CD4-positive, alpha-beta memory T cell (primary cell): ENCODE measurements at places on chromosomes 4 and X. TPM values are rescaled to one million over a fixed set of nuclear protein-coding genes. Genes with fewer than 3 reads are reported as not detected.

TFDP3 gene
- not detected for total RNA-seq

SPIN4 gene
- 3.8 TPM for total RNA-seq

CFAP47 gene
- not detected for total RNA-seq

ATP1B4 gene
- not detected for total RNA-seq

GSTCD gene
- 5.0 TPM for total RNA-seq

IL2RG gene
- 379 TPM for total RNA-seq

SHOX gene
- total RNA-seq, result not detected

AFM gene
- total RNA-seq, result not detected

TBC1D9 gene
- 0.38 TPM for total RNA-seq

EDNRA gene
- not detected for total RNA-seq

MAP7D2 gene
- total RNA-seq, result 0.17 TPM

HSFX3 gene
- not detected for total RNA-seq

SPANXB1 gene
- total RNA-seq, result not detected

ZXDB gene
- 15.4 TPM for total RNA-seq

DNA sequence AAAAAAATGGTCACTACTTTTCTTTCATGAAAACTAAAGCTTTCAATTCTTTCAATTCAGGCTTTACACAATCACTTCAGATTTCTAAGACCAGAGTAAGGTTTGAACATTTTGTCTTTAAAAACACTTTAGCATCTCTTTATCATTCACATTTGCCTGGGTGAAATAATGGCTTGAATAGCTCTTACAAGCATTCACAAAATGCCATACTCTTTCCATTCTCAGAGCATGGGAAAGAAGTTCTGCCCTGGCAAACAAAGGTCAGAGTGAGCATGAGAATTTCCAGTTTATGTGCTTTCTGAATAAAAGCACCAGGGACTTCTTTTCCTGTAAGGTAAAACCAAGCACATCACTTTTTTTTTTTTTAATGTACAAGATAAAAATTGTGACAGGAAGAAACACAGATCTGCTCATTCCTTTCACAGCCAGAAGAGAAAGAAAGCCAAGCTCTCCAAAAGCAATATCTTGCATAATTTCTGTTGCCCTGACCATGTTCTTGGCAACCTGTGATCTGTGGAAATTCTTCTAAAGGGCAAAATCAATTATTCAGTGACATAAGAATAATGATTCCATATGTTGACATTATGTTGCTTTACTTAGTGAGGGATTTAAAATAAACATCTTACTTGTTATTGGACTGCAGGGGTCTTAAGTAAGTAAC is 64.8 kb downstream of the CD40LG start:
- DNase-seq, result no peak

DNA sequence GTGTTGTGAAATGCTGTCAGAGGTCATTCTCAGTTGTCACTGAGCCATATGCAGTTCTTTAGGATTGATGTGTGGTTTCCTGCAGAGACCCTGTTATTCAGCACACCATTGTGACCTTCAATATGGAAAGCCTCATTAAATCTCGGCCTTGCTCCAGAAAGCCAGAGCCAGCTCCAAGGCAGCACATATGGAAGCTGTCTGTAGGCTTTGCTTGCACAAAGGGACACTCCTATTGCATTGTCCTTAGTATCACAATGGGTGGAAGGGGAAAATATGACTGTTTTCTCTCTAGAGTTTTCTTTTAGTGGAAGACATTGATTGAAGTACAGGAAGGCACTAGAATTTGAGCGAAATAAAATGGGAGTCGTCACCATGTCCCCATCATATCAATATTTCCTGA is 179.0 kb downstream of the CEP135 start:
- no peak for DNase-seq

- DNase-seq, result no peak
Measured at GRCh38 chrX:35880601-35881000, 38.9 kb upstream of the CFAP47 start.

GRCh38 chr4:111011458-111011857 is 388.6 kb upstream of the PITX2 start:
- DNase-seq, result no peak

GRCh38 chrX:12615061-12615460 is 176.2 kb upstream of the PRPS2 start:
- DNase-seq, result no peak

GRCh38 chr4:36241771-36242170 is 2.5 kb downstream of the ARAP2 start:
- DNase-seq, result peak; percentile 58

GRCh38 chrX:118251271-118251670 is 94.6 kb upstream of the WDR44 start:
- DNase-seq, result no peak

GRCh38 chrX:148995661-148996060 is 495.2 kb downstream of the AFF2 start:
- no peak for DNase-seq

- DNase-seq, result no peak
Measured at GRCh38 chr4:98468709-98469108, 189.7 kb downstream of the TSPAN5 start.

- DNase-seq, result no peak
Measured at GRCh38 chr4:182245541-182246215, 2.5 kb downstream of the TENM3 start.

GRCh38 chr4:168509786-168510185 is 12.9 kb downstream of the PALLD start:
- peak; percentile 72 for DNase-seq

- DNase-seq, result no peak
Measured at GRCh38 chr4:44916411-44916810, 190.1 kb upstream of the GNPDA2 start.

GRCh38 chrX:28189011-28189410 is 207.8 kb upstream of the DCAF8L1 start:
- no peak for DNase-seq

- DNase-seq, result no peak
Measured at GRCh38 chrX:132877954-132878536, 80.4 kb downstream of the HS6ST2 start.

DNA sequence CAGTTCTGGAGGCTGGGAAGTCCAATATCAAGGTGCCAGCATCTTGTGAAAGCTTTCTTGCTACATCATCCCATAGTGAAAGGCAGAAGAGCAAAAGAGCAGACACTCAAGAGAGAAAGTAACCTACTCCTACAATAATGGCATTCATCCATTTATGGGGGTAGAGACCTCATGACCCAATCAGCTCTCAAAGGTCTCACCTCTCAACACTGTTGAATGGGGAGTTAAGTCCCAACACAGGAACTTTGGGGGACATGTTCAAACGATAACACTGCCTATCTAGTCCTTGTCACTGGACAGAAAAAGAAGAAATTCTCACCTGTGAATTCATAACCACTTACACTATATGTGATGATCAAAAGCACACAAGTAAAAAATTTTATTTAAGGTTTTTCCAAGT is 6.6 kb upstream of the NFKB1 start:
- DNase-seq, result no peak

DNA sequence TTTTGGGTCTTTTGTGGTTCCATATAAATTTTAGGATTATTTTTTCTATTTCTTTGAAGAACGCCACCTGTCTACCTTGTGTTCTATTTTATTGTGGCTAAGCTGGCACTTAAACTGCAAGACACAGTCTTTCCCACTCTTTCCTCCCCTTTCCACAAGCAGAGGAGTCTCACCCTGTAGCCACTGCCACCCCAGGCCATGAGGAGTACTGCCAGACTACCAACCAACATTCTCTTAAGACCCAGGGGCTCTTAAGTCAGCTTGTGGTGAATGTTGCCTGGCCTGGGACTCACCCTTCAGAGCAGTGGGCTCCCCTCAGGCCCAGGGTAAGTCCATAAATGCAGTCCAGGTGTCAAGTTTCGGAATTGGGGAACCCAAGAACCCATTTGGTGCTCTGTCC is 58.0 kb upstream of the FMR1 start:
- no peak for DNase-seq

DNA sequence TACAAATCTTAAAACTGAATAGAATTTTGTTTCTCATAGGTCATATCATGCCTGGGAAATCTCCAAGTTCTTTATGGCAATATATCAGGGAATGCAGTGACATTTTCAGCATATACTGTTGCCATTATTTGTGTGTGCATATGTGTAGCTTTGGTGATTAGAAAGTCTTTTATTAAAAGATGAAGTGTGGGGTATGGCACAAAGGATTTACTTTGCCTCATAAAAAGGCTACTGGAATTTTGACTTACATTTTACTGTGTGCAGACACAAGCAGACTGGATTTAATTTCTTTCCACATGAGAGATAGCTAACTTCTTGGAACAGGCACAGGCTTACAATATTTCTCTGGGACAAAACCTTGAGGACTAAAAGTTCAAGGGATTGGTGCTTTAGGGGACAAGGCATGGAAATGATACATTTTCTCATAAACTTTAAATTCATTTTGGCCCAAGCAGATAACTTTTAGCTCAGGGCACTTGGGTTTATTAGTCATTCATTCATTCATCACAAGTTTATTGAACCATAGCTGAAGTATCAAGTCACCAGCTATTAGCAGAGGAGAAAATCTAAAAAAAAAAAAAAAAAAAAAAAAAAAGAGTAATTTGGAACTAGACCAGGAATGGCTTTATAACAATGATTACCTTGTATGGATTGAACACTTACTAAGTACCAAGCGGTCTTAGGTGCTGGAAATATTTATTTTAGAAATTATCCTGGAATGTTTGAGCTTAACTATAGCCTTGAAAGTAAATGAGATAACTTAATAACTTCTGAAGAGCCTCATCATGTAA is 191.5 kb downstream of the SLIT2 start:
- DNase-seq, result no peak

DNA sequence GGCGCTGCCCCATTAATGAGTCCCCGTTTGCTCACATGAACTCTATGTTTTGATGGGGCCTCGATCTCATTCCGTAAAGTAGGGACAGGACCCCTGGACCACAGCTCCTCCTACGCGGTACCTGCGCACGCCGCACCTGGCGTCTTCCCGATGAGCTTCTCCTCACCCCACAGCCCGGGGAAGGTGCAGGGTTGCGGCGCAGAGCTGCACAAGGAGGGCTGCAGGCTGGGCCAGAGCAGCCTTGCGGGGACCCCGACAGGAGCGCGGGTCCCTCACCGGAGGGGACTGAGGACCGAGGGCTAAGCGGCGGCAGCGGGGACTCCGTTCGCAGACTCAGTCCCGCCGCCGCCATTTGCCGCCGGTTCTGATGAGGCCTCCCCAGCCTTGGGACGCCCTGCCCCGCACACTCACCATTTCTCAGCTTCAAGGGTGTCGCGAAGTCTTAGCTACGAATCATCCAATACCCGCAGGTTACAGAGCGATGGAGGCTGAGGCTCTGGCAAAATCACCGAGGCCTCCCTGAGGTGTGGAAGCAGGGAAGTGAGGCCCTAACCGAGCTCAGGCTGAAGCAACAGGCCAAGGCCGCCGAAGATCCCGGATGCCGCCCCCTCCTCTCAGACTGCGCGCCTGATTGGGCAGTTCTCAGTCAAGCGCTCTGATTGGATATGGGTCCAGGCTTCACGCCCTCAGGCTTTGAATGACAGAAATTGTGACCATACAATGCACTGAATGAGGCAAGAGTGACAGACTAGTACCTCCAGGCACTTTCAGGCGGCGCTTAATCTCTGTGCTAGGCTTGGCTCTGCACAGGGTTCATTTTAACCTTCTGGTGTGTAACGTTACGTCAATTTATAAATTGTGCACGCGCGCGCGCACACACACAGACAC is 25.1 kb downstream of the ZNF721 start:
- DNase-seq, result peak; percentile 97

DNA sequence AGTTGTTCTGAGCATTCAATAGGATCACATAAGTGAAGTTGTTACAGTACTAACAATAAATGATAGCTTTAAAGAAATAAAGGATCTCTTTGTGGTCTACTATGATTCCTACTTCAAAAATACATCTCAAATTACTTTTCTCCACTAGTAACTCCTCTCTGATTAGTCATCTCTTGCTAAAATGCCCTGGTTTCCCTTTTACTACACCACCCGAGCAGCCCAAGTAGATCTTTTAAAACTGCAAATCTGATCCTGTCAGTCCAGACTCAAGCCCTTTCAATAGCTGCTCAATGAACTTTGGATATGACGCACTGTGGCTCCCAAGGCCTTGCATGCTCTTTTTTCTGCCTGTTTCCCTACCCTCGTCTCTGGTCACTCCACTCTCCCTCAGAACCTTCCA is 97.5 kb downstream of the MAOA start:
- DNase-seq, result no peak

DNA sequence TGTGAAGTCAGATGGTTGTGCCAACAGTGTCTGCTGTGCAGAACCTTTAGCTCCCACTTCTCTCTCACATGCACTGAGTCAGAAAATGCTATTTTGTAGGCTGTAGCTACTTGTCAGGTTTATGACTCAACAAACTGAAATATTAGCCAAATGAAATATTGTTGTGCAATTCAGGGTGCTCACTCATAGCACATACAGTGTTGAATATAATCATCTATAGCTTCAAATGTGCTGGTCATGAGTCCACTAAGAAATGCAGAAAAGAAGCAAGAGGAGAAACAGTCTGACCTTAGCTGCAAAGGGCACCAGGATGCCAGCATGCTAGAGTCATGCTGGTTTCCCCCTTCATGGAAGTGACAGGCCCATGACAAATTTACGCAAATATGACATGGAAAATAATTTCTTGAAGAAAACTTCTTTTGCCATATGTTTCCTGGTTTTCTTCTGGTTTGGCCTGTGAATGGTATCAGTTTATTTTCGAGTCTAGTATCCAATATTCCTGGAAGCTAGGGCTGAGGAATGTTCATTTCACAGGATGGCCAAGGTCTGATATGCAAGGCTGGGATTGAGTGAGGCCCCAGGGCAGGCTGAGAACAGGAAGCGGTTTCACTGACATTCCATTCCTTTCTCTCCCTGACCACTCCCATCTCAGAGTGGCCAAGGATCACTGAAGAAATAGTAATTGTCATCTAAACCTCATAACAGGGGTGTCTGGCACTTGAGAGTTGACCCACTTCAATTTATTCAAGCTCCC is 10.3 kb upstream of the CXCL2 start:
- DNase-seq, result no peak

GRCh38 chr4:29948858-29949257 is 771.3 kb upstream of the PCDH7 start:
- no peak for DNase-seq

- no peak for DNase-seq
Measured at GRCh38 chr4:189504220-189504619, 436.5 kb upstream of the FRG1 start.

DNA sequence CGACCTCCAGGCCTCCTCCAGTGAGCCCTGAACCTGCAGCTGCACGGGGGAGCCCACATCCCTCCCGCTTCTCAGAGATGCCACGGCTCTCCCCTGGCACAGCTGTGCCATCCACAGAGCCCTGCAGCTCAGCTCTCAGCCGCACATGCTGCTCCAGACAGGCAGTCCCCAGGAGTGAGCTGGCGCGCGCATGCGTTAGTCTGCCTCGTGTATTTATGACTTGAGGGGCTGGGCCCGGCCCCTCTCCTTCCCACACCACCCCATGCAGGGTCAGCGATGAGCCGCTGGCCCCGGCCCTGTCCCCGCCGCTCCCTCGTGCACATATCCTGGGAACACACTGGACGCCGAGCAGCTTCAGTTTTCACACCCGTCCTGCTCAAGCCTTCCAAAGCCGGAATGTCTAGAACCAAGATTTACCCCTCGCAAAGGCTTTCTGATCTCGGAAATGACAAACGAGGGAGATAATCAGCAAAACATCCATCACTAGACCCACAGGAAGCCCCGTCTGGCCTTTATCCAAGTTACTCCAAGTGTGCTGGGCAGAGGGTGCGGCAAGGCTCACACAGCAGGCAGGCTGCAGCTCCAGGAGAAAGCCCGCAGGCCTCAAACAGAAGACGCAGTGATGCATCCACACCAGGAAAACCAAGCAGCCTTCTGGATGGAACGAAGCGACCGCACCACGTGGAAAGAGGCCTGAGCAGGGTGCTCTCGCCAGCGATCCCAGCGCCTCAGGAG is 24.3 kb downstream of the GAK start:
- DNase-seq, result no peak

GRCh38 chrX:13123857-13124345 is 79.5 kb upstream of the FAM9C start:
- DNase-seq, result no peak
